ENCODE measurements at places on chromosomes 16 and 17. TPM values are rescaled to one million over a fixed set of nuclear protein-coding genes. Genes with fewer than 3 reads are reported as not detected.
A peak's percentile ranks its signal among the peaks of the same experiment; 100 is the strongest.

Gene ACADVL
- 205 TPM for total RNA-seq

DNA sequence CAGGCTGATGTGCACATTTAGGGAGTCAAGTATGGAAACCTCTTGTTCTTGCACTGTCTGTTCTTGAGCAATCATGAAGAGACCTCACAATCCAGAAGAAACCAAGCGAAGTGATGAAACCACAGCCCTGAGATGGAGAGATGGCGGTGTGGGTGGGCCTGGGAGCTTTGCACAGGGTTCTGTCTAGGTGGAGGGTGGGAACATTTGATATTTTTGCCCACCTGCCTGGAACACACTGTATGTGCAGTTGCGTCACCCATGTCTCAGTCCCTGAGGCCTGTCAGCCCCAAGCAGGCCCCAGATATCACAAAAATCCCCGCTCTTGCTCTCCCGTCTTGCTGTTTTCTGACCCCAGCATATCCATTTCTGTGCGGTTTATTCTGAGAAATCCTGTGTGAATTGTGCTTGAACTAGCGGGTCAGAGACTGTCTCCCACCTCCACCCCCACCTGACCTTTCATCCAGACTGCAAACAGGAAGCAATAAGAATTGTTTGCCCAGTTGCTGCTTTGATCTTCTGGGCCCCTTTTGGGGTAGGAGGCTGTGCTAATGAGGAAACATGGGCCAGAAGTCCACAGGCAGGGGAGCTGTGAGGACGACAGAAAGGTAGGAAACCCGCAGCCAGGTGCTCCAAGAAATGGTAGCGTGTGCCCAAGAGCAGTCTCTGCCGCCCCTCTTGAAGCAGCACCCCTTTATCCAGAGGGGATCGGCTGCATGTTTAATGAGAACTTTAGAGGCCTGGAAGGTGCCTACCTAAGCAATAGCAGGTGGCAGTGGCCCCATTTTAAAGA lies 183.8 kb downstream of the CCDC182 start:
- DNase-seq, result no peak

- peak; percentile 54 for DNase-seq
These were observed 9.0 kb upstream of the WSB1 start for GRCh38 chr17:27284811-27285415.

GRCh38 chr16:86466696-86467406 lies 43.5 kb upstream of the FOXF1 start:
- no peak for DNase-seq
